ENCODE measurements at places on chromosomes 1 and 21. TPM values are rescaled to one million over a fixed set of nuclear protein-coding genes. Genes with fewer than 3 reads are reported as not detected.

DNA sequence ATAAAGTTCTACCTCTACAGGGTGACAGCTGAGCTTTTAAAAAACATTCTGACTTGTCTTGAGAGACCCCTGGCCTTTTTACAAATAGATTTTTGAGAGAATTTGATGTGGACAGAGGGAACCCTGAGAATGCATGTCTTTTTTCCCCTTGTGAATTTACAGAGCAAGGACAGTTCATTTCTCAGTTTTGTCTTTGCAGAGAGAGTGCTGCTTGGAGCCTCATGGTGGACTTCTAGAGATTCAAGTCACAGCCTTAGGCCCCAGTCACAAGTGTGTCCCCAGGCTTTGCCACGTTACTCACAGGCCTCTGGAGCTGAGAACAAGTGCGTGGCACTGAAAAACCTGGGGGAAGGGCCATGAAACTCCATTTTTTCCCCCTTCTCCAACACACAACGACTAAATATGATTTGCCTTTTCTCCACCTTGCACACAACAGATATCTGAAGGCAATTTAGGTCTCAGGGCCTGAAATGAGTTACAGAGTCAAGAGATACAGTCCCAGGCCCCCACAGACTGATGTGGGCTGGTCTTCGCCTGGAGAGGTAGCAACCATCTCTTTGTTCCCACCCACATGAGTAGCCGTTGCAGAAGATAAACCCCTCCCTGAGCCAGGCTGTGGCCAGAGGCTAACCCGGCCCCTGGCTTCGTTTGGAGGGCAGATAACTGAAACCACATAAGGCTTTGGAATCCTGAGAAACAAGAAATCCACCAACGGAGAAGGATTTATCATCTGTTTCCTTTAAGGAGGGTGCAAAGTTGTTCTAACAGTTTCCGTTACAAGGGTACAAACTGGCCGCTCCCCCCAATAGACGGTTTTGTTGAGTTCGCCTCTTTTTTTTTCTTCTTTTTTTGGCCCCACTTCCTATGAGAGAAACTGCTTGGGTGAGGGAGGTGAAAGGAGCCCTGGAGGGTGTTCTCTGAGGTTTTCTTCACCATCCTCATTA, 1.0 kb upstream of the PIGV start:
- no peak for DNase-seq

DNA sequence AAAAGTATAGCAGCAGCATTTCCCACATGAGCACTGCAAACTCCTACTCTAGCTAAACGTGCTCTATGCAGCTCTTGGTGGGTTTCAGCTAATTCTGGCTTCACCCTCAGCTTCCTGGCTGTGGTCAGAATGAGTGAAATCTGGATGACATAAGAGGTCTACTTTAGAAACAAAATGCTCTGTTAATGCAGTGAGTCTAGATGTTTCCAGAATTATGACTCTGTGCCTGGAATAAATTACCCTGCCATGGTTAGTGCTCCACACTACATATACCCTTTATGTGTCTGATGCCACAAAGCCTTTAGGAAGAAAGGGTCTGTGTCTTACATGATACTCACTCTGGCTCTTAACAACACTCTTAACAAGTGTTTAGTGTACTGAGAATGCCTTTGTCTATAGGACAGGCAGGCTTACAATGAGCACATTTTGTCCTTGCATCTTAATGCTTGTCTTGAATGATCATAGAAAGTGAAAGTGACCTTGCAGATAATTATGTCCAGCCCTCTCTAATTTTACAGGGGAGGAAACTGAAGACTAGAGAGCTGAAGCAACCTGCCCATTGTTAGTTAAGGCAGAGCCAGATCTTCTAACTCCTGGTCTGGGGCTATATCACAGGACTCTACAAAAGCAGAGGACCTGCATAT, 9.2 kb downstream of the S100A10 start:
- DNase-seq: no peak

CA14 gene
- total RNA-seq: not detected

LCE1E gene
- total RNA-seq: not detected

- DNase-seq: no peak
Measured at GRCh38 chr1:231310391-231310934, 27.2 kb downstream of the EXOC8 start.

DNA sequence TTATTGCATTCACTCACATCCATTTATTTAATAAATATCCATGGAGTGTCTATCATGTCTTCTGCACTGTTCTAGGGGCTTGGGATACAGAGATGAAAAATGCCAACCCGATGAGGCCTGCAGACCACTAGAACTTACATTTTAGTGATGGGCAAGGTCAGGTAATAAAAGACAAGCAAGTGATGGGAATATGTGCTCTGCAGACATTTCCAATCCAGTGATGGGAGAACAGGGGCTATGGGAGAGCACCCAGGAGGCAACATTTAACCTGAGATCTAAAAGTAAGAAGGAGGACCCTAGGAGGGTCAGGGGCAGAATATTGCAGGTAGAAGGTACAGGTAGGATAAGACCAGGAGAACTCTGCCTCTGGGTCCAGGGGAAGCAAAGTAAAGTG, 53.1 kb downstream of the ETS2 start:
- DNase-seq: no peak

GRCh38 chr21:38439957-38440356, 58.3 kb downstream of the ERG start:
- no peak for DNase-seq

DNA sequence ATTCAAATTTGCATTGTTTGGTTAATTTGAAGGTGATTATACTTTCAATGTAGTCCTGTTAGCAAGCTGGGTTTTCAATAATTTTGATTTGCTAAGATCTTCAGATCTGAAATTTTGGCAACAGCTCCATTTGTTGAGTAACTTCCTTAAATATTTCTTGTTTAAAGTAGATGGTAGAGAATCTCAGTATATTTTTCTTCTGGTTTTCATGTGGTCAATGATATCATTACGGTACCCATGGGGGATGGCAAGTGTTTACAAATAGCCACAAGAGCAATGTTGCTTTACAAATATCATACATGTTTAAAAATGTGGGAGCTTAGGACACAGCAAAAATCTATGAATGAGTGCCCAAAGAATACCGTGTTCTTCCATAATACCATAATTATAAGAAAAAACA, 175.9 kb downstream of the IFI44 start:
- no peak for DNase-seq

MAP1LC3C gene
- 0.21 TPM for total RNA-seq

DNA sequence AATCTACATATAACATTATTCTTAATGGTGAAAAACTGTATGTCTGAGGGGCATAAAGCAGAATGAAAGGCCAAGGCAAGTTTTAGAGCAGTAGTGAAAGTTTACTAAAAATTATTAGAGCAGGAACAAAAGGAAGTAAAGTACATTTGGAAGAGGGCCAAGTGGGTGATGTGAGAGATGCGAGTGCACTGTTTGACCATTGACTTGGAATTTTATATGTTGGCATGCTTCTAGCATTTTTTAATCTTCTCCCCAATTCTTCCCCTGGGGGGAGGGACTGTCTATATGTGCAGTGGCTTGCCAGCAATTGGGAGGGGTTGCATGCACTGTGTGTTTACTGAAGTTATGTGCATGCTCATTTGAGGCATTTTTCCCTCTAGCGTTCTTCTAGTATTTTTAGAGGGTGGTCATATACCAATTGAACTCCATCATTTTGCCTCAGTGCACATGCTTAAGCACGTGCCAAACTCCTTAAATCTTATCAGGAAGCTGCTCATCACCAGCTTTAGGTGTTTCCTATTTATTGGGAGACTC, 36.1 kb upstream of the SLC5A9 start:
- no peak for DNase-seq

GRCh38 chr1:13699510-13699909, 478 bp upstream of the PRDM2 start:
- DNase-seq: no peak

CD2 gene
- total RNA-seq: 0.10 TPM

DNA sequence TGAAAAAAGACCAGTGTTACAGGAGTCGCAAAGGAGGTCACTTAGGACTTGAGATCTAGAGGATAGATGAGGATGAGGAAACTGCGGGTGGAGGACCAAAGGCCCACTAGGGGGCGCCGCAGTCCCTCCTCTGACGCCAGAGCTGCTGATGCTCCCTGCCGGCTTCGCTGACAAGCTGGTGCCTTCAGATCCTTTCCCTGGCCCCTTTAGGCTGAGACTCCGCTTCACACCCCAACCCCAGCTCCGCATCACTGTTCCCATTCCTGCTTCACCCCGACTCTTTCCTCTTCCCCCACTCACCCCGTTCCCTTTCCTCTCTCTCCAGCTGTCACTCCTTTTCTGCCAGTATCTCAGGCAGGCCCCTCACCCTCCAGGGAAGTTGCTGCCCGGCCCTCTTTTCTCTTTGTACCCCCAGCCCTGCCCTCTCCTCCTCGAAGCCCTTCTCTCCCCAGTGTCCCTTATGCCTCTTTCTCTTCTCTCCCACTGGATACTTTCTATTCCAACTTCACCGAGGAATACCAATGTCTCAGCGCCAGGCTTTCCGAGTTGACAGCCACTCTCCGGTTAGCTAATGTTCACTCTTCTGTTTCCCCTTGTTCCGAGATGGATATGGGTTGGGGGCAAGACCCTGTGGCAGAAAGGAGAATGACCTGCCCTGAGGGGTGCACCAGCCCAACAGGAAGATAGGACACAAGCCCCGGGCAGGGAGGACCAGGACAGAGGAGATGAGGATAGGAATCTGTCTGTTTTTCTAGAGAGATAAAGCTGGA, 4.5 kb downstream of the KCNJ9 start:
- no peak for DNase-seq

MANEAL gene
- 29.7 TPM for total RNA-seq

GRCh38 chr1:192795916-192796618, 12.8 kb upstream of the RGS2 start:
- no peak for DNase-seq

TTLL7 gene
- total RNA-seq: 31.4 TPM

- no peak for DNase-seq
Measured at GRCh38 chr1:207342332-207342731, 20.9 kb downstream of the CD55 start.

DNA sequence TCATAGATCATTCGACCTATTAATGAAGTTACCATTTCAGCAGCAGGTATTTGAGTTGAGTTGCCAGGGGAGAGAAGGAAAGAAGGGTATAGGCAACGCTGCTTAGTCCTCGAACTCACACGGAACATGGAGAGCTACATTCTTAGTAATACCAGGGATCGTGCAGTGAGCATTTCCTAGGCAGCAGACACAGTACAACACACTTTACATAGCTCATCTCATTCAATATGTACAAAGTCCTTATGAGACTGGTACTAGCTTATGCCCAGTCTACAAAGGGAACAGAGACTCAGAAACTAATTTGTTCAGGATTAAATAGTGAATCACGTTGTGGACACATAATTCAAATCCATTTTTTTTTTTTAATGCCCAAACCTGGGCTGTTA, 25.6 kb downstream of the IRF2BP2 start:
- no peak for DNase-seq

GRCh38 chr21:43957611-43958362, 54.3 kb upstream of the TRAPPC10 start:
- DNase-seq: no peak

GRCh38 chr1:47963568-47964358, 33.4 kb downstream of the TRABD2B start:
- no peak for DNase-seq

DNA sequence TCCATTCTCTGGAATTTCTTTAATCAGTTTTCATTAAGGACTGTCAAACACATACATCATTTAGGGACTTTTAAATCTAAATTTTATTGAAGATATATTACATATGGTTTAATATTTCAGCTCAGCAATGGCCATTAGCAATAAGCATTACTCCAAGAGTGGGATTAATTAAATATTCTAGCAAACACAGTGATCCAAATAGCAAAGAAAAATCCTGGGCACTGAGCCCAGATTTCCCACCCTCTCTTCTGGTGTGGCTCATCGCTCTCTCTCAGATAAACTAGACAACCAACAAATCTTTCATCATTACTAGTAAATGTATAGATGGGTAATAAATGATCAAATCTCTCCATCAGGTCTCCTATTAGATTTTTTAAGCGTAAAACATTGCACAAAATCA, 53.5 kb upstream of the FOXD3 start:
- DNase-seq: no peak

TDRD5 gene
- 2.4 TPM for total RNA-seq

DNA sequence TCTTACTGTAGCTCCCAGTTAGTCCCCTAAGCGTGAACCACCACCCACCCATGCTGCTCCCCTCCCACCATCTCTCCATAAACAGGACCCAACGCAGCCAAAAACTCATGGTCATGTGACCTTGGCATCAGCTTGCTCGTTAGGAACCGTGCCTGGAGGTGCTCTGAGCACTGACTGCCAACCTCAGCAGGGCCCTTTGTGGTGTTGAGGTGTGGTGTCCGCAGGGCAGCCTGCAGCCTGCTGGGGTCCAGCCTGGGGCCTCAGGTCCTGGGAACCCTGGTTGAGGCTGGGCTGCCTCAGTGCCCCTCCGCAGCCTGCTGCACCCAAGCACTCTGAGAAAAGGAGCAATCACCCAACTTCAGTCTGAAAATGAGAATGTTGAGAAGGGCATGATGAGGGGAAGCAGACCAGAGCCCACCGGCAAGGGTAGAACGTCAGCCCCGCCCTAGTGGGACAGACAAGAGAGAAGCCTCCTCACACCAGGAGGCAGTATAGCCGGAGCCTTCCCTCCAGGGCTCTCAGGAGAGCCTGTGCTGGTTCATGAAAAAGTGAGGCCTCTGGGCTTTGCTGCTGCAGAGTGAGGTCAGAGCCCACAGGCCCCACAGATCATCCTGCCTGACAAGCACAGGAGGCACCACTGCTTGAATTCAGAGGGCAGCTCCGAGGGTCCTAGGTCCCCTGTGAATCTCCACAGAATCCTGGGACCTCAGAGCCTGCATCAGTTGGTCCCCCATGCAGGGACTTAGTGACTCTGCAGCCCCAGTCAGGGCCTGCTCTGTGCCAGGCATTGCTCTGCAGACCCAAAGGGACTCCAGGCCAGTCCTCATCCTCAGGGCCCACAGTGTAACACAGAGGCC, 4.9 kb upstream of the COL6A2 start:
- no peak for DNase-seq

GRCh38 chr1:25906644-25907300, 553 bp upstream of the STMN1 start:
- no peak for DNase-seq

OLIG2 gene
- total RNA-seq: not detected

GRCh38 chr1:205449750-205450443, 5.9 kb downstream of the BLACAT1 start:
- no peak for DNase-seq

CNIH3 gene
- total RNA-seq: 3.7 TPM

DNA sequence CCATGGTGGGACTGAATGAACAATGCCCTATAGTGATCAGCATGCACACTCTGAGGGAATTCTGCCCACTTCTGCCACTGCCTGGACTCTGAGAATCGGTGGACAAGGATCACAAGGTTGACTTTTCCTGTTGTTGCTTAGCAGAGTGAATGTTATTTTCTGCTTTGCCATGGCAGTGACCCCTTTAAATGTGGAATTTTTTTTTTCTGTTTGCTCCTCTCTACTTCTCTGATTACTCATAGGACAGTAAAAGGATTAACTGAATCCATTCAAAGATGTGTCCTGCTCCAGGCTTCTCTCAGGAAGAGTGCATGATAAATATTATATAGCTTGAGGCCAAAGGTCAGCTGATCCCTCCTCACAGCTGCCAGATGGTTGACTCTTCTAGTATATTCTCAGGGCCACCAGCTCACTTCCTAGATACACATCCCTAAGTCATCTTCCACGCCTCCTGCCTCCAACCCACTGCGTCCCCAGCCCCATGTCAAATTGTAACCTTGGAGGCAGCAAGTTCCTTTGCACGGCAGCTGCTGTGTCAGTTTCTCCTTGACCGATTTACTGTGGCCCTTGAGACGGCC, 74.0 kb upstream of the RALGPS2 start:
- no peak for DNase-seq

RGS7 gene
- 0.10 TPM for total RNA-seq

TFAP2E gene
- total RNA-seq: 3.2 TPM

GRCh38 chr1:21680918-21681317, 11.8 kb upstream of the RAP1GAP start:
- no peak for DNase-seq

Data from Panc1 (cell line).